ENCODE measurements at places on chromosomes 13 and 19. TPM values are rescaled to one million over a fixed set of nuclear protein-coding genes. Genes with fewer than 3 reads are reported as not detected.

SYNGR4 gene
- 0.49 TPM for total RNA-seq

GRCh38 chr13:112207129-112207528, 140.2 kb downstream of the SOX1 start:
- H3K27ac ChIP-seq = no peak overlapping the region
- H3K4me3 ChIP-seq = no peak overlapping the region

DNA sequence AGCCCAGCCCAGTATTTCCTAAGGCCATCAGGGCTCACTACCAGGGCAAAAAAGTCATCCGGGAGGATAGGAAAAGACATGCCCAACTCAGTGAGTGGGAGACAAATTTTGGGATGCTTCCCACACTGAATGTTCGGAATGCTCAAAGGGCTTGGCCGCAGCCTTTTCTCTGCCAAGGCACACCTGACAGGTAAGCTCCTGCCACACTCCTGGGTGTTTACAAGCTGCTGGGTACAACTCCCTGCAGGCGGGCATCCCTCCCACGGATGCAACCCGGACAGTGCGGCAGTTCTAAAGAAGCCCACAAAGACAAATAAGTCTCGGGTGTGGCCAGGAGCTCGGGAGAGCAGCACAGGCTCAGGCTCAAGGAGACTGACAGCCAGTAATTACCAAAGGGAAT, 28.1 kb downstream of the SLC7A1 start:
- no peak for DNase-seq
- H3K4me1 ChIP-seq = no peaks in the 10 kb centered on the region
- no peak overlapping the region for H3K27ac ChIP-seq
- no peaks in the 10 kb centered on the region for H3K27me3 ChIP-seq

RFPL4AL1 gene
- not detected for total RNA-seq

DNA sequence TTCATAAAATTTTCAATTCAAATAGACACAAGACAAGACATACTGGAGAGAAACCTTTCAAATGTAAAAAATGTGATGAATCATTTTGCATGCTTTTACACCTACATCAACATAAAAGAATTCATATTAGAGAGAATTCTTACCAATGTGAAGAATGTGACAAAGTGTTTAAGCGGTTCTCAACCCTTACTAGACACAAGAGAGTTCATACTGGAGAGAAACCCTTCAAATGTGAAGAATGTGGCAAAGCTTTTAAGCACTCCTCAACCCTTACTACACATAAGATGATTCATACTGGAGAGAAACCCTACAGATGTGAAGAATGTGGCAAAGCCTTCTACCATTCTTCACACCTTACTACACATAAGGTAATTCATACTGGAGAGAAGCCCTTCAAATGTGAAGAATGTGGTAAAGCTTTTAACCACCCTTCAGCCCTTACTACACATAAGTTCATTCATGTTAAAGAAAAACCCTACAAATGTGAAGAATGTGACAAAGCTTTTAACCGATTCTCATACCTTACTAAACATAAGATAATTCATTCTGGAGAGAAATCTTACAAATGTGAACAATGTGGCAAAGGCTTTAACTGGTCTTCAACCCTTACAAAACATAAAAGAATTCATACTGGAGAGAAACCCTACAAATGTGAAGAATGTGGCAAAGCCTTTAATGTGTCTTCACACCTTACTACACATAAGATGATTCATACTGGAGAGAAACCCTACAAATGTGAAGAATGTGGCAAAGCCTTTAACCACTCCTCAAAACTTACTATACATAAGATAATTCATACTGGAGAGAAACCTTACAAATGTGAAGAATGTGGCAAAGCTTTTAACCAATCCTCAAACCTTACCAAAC, 24.6 kb upstream of the ZNF431 start:
- no peaks in the 10 kb centered on the region for H3K27me3 ChIP-seq
- no peaks in the 10 kb centered on the region for H3K4me1 ChIP-seq
- no peak overlapping the region for H3K4me3 ChIP-seq
- no peak overlapping the region for H3K27ac ChIP-seq

DNA sequence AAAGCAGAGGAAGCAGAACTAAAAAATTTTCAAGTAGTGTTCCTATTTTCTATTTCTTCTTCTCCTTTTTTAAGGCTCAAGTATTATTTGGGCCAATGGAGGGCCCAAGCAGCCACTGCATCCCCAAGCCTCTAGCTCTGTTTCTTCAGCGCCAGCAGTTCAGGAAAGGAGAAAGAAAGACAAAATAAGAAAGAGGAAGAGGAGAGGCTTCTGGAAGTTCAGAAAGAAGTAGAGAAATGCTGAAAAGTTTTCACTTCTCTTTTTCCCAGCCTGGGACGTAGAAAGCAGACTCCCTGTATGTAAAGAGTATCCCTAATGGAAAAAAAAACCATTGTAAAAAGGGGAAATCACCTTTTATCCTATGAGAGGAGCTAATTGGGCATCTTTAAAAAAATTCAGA, 165.5 kb upstream of the KLF12 start:
- no peaks in the 10 kb centered on the region for H3K4me1 ChIP-seq
- H3K27me3 ChIP-seq = no peaks in the 10 kb centered on the region
- no peak overlapping the region for H3K27ac ChIP-seq
- DNase-seq = no peak

DNA sequence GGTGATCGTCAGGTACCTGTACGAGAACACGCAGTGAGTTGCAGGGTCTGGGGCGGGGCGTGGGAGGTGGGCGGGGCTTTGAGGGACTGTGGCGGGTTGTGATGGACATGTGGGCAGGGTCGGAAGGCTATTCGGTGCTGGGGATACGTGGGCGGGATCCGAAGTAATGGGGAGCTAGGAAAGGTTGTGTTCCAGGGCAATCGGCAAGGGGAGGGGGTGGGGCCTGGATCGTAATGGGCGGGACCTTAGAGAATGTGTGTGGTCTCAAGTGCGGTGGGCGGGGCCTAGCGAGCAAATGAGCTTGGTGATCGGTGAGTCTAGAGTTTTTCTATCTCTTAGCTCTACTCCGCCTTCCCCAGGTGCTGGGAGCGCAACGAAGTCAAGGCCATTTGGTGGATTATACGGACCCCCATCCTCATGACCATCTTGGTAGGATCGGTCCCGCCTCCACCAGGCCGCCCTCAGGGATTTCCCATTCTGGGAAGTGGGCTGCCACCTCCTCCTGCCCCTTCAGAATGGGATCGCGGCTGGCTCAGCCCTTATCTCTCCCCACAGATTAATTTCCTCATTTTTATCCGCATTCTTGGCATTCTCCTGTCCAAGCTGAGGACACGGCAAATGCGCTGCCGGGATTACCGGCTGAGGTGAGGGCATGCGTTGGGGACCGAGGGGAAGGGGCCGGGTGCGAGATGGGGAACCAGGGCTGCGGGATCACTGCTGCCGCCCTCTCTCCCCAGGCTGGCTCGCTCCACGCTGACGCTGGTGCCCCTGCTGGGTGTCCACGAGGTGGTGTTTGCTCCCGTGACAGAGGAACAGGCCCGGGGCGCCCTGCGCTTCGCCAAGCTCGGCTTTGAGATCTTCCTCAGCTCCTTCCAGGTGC, 9.6 kb downstream of the GIPR start:
- peak; percentile 99 for DNase-seq
- H3K4me3 ChIP-seq = peak overlapping the region; percentile 75
- H3K4me1 ChIP-seq = peaks cover 37% of the 10 kb centered on the region
- H3K27me3 ChIP-seq = no peaks in the 10 kb centered on the region

ZNF534 gene
- not detected for total RNA-seq

DNA sequence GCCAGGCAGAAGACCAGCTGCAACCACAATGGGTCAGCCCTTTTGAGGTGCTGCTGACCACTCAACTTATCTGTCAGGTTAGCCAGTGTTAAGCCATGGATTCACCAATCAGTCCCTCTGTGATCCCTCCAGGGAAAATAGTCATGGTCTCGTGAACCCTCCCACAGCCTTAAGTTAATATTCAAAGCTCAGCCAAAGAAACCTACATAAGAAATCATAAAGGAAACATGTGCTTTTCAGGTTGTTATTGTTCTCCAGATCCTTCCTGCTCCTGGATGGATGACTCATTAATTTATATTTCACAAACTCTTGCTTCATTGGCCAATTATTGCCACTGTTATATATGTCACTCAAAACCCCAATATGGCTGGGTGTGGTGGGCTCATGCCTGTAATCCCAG, 161.9 kb downstream of the B3GLCT start:
- DNase-seq = no peak
- H3K27ac ChIP-seq = no peak overlapping the region
- H3K4me3 ChIP-seq = no peak overlapping the region
- H3K4me1 ChIP-seq = no peaks in the 10 kb centered on the region
- H3K27me3 ChIP-seq = no peaks in the 10 kb centered on the region
- no peaks in the 10 kb centered on the region for H3K36me3 ChIP-seq

DNA sequence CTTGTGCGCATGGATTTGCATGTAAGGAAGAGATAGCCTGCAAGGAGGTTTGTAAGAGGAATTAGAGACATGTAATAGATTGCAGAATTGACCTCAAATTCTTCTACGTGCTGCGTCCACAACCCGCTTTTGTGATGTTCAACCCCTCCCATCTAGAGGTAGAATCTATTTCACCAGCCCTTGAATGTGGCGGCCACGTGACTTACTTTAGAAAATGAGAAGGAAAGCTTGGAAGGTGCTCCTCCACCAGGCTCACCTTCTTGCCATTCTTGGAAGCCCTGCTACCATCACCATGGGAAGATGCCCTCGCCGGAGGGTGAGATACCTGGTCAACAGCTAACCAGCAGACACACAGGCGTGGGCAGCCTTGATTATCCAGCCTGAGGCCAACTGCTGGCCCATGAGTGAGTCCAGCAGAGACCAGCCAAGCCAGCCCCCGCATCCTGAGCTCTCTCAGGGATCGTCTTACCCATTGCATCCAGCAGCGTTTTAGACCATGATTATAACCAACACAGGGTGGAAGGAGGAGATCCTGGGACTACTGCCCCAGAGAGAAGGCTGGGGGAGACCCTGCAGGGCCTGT, 7.6 kb upstream of the PEPD start:
- H3K4me1 ChIP-seq = no peaks in the 10 kb centered on the region
- H3K4me3 ChIP-seq = no peak overlapping the region
- H3K36me3 ChIP-seq = no peaks in the 10 kb centered on the region
- no peak overlapping the region for H3K27ac ChIP-seq
- DNase-seq = no peak

CDC16 gene
- total RNA-seq = 61.0 TPM

- H3K4me3 ChIP-seq = no peak overlapping the region
- no peaks in the 10 kb centered on the region for H3K36me3 ChIP-seq
- no peaks in the 10 kb centered on the region for H3K4me1 ChIP-seq
- H3K27ac ChIP-seq = no peak overlapping the region
- no peaks in the 10 kb centered on the region for H3K27me3 ChIP-seq
Observed at GRCh38 chr13:26324867-26325266, 70.9 kb downstream of the CDK8 start.

GJB6 gene
- not detected for total RNA-seq

- H3K4me1 ChIP-seq = peaks cover 10% of the 10 kb centered on the region
- H3K27ac ChIP-seq = no peak overlapping the region
- H3K4me3 ChIP-seq = no peak overlapping the region
- no peaks in the 10 kb centered on the region for H3K27me3 ChIP-seq
- no peaks in the 10 kb centered on the region for H3K36me3 ChIP-seq
Observed at GRCh38 chr19:38953677-38954076, 21.9 kb downstream of the FBXO17 start.

FAM124A gene
- total RNA-seq = 3.1 TPM

- H3K27ac ChIP-seq = no peak overlapping the region
- no peak overlapping the region for H3K4me3 ChIP-seq
- DNase-seq = peak; percentile 48
- peaks cover 32% of the 10 kb centered on the region for H3K4me1 ChIP-seq
- H3K27me3 ChIP-seq = no peaks in the 10 kb centered on the region
Observed at GRCh38 chr19:10699650-10700335, 1.4 kb upstream of the QTRT1 start.

- H3K27me3 ChIP-seq = no peaks in the 10 kb centered on the region
- no peak overlapping the region for H3K27ac ChIP-seq
- H3K4me3 ChIP-seq = no peak overlapping the region
- peaks cover 55% of the 10 kb centered on the region for H3K36me3 ChIP-seq
Observed at GRCh38 chr19:44653977-44654774, 10.5 kb downstream of the PVR start.

GRCh38 chr13:112982281-112983041, 13.4 kb downstream of the MCF2L start:
- no peak overlapping the region for H3K27ac ChIP-seq
- no peaks in the 10 kb centered on the region for H3K4me1 ChIP-seq
- no peak overlapping the region for H3K4me3 ChIP-seq
- no peaks in the 10 kb centered on the region for H3K36me3 ChIP-seq

All from HCT116 (cell line).